Cerebellar nuclear complex (tissue), 1 donor: ENCODE measurements at places on chromosomes 13 and 19.

GRCh38 chr13:92727118-92727517 is 499.5 kb upstream of the GPC6 start:
- DNase-seq, result no peak

DNA sequence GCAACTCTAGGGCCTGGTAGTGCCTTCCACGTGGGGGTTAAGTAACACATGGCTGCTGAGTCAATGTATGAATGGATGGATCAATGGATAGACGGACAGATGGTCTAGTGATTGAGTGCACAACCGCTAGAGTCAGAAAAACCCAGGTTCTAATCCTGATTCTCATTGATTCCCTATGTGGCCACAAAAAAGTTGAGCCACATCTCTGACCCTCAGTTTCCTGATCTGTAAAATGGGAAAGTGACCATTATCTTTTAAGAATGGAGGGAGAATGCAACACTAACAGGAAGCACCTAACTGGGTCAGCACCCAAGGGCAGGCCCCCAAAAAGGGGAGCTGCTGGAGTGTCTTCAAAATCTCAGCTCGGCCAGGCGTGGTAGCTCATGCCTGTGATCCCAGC is 2.6 kb downstream of the SMIM7 start:
- DNase-seq, result no peak

DNA sequence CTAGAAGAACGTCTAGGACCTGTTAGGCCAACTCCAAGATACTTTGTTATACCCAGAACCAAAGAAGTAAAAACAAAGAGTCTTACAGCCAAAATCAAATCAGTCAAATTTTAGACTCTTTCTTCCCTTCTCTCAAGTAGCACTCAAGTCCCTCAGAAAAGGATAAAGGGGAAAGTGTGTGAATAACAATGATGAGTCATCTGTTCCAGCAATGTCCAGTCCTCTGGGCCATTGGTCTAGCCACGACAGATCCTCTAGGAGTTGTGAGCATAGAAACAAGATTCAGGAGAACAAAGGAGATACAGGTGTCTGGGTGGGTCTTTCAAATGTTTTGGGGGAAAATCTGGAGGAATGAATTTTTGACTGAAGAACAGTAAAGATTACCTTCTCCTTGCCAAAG is 36.3 kb downstream of the STOML3 start:
- no peak for DNase-seq

DNA sequence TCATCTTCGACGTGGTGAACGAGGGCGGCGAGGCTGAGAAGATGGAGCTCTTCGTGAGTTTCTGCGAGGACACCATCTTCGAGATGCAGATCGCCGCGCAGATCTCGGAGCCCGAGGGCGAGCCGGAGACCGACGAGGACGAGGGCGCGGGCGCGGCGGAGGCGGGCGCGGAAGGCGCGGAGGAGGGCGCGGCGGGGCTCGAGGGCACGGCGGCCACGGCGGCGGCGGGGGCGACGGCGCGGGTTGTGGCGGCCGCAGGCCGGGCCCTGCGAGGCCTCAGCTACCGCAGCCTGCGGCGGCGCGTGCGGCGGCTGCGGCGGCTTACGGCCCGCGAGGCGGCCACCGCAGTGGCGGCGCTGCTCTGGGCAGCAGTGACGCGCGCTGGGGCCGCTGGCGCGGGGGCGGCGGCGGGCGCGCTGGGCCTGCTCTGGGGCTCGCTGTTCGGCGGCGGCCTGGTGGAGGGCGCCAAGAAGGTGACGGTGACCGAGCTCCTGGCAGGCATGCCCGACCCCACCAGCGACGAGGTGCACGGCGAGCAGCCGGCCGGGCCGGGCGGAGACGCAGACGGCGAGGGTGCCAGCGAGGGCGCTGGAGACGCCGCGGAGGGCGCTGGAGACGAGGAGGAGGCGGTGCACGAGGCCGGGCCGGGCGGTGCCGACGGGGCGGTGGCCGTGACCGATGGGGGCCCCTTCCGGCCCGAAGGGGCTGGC is 52.6 kb downstream of the MAP4K1 start:
- no peak for DNase-seq

DNA sequence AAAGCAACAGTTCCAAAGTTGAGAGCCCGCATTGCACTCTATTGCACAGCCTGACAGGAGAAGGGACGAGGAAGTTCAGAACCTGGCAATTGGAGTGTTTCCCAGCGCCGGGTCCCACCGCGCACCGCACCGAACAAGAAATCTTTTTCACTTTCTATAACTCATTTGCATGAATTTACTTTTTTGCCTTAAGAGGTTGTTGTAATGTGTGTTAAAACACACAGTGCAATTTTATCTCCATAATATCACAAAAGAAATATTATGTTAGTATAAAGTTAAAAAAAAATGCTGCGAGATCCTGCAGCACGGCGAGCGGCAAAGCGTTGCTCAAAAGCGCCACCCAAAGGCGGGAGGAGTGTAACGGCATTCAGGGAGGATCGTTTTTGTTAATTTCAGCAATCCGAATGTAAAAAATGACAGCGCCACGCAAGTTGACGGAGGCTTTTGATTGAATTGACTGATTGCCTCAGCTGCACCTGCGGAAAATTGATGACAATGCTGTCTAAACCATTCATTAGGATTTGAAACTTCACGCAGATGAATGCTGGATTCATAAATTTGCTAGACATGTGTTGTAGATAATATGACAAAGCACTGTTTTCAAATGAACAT is 303.6 kb upstream of the ZNF507 start:
- no peak for DNase-seq

DNA sequence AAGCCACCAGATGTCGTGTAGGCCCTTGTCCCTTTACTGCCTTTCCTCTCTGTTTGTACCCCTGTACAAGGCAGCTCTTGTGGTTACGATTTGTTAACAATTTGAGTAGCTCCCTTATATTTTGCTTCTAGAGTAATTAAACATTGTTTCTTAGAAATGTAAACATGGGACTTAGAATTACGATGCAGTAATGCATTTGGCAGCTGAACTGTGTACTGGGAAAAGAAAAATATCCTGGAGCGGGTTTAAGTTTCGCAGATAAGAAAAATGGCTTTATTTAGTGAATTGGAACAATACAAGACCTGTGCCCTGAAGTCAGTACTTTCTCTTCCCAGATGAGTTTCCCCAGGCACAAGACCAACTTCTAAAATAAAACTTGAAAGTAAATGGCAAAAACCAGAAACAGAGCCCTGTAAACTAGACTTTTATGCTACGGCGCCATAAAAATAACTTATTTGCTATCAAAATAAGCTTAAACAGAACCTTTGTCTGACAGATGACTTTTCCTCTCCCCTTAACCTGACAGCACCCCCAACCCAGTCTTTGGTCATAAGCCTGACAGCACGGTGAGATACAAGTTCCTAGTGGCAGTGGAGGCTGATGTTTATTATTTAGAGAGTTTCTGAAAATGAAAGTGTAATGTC is 63.0 kb downstream of the LRCH1 start:
- no peak for DNase-seq
